Spleen (tissue), 13 donors: ENCODE measurements at places on chromosomes 12 and 14.

DNA sequence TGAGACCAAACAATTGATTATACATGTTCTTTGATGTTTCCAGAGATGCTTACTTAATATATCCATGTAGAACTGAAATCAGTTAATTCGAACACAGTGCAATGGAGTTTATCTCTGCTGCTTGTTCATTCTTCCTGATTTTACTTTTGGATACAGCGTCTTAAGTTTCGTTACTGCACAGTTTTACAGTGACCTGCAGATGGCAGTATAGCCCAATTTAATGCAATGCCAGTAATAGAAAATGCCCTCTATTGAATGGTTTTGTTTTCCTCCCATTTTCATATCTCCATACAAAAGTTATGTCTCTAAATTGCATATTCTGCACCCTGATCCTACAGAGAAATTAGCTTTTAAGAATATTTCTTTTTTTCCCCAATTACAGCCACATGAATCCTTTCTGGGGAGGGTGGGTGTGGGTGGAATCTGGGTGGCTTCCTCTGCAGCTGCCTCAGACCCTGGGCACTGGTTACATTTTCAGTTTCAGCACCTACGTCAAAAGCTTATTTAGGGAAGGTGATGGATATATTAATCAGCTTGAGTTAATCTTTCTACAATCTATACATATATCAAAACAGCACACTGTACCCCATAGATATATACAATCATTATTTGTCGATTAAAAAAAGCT is 101.1 kb upstream of the DCD start:
- no peak for DNase-seq

DNA sequence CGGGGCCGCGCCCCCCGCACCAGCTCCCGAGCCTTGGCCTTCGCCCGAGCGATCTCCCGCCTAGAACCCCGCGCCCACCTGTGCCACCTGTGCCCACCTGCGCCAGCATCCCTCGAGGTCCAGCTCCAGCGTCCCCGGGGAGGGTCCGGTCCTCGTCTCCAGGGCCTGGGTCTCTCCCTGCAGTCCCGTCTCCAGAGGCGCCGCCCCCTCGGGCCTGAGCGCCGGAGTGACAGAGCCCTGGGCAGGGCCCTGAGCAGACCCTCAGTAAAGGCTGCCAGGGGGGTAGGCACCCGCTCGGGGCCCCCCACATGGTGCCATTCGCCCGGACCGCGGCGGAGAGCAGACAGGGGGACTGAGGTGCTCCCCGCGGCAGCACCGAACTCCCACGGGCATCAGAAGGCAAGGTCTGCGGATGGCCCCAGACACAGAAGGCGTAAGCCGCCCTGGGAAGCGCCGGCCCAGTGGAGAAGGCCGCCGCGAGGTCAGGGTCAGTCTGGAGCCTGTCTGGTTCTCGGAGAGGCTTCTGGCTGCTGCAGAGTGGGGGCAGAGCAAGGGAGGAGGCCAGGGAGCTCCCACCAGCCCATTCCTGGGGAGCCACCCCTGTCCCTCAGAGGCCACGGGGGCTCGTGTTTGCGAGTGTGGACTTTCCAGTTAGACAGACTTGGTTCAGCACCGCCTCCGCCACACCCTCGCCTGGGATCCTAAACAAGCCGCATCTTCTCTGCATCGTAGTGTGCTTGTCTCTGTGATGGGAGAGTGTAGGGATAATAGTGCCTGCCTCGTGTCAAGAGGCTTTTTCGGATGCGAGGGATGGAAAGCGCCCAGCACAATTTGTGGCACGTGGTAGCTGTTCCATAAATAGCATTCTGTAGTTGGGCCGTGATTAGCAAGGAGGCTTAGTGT is 1.1 kb upstream of the PPP1R13B start:
- DNase-seq, result peak; percentile 87

DNA sequence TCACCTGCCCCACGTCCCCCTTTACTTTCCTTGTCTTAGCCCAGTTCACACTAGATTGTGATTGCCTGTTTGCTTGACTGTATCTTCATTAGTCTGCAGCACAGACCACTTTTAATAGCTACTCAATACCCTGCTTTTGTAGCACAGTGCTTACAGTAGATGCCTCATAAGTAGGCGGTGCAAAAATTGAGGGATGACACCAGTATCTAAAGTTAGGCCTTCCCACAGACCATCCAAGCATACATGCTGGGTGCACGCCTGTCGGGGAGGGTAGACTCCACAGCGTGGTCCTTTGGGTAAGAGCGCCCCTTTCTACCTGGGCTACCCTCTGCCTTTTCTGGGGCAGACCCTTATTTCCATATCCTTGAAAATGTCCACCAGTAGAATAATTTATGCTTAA is 140.8 kb downstream of the GCH1 start:
- DNase-seq, result no peak

GRCh38 chr14:90850487-90850886 is 34.3 kb upstream of the TTC7B start:
- DNase-seq, result no peak
